ENCODE measurements at places on chromosomes 12 and 14.

DNA sequence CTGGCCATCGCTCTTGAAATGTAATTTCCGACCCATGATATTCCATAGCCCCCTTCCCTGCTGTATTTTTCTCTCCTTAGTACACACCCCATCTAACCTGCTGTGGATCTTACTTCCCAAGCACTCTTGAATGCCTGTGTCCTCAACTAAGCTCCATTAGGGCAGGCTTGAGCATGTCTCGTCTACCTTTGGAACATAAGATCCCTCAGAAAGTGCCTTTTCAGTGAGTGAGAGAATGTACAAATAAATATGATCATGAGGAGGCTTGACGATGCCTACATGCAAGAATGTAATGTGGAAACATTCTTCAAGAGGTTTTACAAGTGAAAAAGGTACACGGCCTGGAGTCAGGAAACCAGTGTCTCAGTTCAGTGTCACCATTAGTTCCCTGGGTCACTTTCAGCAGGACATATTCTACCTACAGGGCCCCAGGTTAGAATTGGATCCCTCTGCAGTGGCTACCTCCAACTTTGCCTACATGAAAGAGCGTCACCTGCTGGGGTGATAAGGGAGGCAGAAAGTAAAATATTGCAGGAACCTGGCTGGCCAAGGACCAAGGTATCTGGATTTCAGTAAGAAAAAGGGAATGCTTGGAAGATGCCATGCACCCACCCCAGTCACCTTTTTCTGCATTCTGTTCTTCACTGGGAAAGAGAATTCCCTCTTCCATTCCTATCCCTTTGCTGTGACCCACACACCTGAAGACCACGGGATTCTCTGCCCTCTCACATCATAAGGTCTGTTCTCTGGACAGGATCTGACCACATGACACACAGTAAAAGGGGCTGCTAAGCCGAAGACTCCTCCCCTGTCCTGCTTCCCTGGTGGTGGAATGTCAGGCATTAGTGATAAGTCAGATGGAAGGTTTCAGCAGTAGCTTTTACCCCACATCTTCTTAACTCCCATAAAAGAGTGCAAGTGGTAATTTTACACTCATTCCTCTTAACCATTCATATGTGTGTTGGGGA is 24.6 kb upstream of the SERPINA1 start:
- no peak for DNase-seq

GRCh38 chr12:13587721-13588390 is 391.3 kb downstream of the EMP1 start:
- DNase-seq = no peak

- DNase-seq = no peak
Observed at GRCh38 chr12:94534278-94534677, 74.6 kb upstream of the CEP83 start.

- no peak for DNase-seq
Observed at GRCh38 chr14:35414365-35414764, 9.8 kb upstream of the NFKBIA start.

DNA sequence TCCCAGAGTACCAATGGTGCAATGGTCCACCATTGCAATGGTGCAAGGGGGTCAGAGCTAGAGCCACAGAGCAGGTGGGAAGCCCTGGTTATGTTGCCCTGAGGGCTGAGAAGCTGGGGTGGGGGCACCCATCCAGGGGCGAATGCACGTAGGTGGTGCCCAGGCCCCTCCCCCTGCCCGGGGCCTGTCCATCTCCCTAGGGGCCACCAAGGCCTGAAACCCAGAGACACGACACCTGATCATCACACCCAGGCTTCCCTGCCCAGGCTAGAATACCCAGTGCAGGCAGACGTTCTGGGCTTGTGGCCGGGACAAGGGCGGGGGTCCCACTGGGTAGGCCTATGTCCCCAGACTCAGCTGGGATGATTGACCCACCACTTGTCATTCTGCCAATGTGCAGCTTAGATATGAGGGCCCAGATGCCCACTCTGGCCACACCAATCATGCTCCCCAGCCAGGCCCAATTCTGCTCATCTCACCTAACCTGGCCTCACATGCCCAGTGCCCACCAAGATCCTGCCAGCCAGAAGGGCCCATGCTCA is 83.2 kb downstream of the ALG10 start:
- no peak for DNase-seq

DNA sequence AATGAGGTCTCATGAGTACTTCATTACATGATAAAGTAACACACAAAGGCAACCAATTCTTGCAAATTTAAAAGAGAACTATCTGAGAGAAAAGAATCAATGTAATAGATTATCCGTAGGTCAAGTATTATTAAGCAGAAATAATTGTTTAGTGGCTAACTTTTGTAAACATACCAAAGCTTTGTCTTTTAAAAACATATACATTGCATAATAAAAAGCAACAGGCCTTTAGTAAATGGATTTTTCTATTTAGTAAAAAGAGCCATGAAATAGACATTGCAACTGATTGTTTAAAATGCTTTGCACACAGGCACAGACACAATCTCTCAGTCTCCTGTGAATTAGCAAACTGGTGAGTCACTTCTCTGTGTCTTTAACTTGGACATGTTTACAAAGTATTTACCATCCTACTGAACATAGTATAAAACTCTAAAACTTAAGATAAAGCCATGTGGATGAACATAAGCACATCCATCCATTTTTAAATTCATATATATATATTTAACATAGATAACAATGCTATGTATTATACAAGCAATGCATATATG is 518.7 kb upstream of the MGAT4C start:
- no peak for DNase-seq

GRCh38 chr12:55728186-55728938 is 447 bp downstream of the CD63 start:
- DNase-seq = no peak

- no peak for DNase-seq
Observed at GRCh38 chr12:64785838-64786237, 26.6 kb upstream of the GNS start.

GRCh38 chr12:77033658-77034536 is 31.5 kb downstream of the E2F7 start:
- DNase-seq = no peak

GRCh38 chr14:92675421-92675820 is 73.0 kb downstream of the LGMN start:
- no peak for DNase-seq

GRCh38 chr12:116937640-116938039 is 26.9 kb downstream of the FBXW8 start:
- no peak for DNase-seq

- no peak for DNase-seq
Observed at GRCh38 chr12:14554281-14555007, 13.2 kb downstream of the PLBD1 start.

- DNase-seq = no peak
Observed at GRCh38 chr12:7093892-7094291, 1.6 kb upstream of the C1R start.

DNA sequence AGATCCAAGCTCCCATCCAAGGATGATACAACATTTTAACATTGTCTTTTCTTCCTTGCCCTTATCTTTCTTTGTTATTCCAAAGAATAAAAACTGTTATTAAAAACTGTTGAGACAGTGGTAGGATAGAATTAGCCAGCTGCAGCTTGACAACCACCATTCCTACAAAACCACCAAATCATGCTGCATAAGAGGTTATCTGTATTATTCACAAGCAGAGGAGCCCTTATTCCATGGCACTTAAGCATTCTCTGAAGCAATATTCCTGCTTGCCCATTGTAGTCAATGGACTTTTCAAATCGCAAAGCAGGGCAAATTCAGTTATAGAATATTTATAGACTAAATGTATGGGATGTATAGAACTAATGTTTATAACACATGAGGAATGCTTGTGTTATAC is 3.4 kb downstream of the ABCD2 start:
- no peak for DNase-seq

DNA sequence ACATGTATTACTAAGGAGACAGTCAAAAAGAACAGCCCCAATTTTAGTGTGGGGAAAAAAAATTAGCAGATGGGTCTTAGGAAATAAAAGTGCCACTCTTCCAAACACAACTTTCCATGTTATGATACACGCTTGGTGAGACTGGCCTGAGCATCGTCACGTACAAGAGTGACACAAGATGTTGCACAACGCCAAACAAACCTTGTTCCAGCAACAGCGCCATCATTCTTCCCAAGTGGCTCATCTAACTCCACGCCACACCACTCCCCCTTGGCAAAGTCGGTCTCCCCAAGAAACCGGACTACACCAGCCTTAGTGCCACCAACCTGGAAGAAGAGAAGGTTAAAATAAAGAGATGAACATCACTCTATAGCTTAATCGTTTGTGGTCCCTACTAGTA is 58.7 kb downstream of the CLIP1 start:
- no peak for DNase-seq

DNA sequence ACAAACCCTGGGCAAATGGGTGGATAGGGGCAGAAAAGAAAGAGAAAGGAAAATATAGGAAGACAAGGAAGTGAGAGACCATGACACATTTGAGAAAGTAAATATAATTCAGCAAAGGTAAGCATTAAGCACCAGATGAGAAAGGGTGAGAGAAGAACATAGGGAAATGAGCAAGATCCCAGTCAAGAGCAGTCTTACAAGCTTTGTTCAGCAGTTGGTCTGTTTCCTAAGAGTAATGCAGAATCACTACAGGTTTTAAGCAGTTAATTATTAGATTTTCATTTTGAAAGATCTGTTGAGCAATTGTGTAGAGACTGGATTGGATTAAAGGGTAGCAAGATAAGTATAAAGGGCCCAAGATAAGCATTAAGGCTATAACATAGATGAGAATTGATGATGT is 146.3 kb downstream of the PLCZ1 start:
- no peak for DNase-seq

- DNase-seq = no peak
Observed at GRCh38 chr12:108697905-108698304, 33.4 kb downstream of the CORO1C start.

GRCh38 chr14:102087762-102088011 is 843 bp upstream of the HSP90AA1 start:
- no peak for DNase-seq

- DNase-seq = peak; percentile 23
Observed at GRCh38 chr14:22002860-22003284, 329.3 kb upstream of the OR4E1 start.

- no peak for DNase-seq
Observed at GRCh38 chr12:32482226-32482625, 82.9 kb downstream of the FGD4 start.

- DNase-seq = no peak
Observed at GRCh38 chr12:68403711-68404110, 71.5 kb upstream of the MDM1 start.

DNA sequence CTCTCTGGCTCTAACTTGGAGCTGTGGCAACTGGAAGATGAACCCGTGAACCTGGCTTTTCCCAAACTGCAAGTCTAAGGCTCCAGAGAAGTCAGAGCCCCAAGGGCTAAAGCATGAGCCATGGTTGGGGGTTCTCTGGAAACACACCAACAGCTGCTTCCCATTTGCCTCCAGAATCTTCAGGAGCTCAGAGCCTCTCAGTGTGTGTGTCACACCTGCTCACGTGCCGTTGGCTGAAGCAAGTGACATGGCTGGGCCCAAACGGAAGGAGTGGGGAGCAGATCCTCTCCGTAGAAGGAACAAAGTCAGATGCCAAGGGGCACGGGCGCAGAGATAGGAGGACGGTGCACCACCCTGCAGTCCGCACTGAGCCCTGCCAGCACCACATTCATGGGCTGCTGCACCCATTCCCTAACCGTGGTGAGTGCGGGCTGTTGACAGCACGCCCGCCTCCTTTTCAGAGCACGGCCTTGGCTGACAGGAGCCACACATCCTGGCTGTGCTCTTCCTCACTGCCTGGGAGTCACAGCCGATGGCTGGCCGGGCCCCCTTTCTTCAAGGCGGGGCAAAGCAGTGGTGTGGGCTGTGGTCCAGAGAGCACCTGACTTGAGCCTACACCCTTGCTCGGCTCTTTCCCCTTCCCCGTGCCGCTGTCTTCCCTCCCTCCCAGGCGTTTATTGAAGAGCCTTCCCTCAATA is 16.6 kb upstream of the TRAF3 start:
- no peak for DNase-seq

DNA sequence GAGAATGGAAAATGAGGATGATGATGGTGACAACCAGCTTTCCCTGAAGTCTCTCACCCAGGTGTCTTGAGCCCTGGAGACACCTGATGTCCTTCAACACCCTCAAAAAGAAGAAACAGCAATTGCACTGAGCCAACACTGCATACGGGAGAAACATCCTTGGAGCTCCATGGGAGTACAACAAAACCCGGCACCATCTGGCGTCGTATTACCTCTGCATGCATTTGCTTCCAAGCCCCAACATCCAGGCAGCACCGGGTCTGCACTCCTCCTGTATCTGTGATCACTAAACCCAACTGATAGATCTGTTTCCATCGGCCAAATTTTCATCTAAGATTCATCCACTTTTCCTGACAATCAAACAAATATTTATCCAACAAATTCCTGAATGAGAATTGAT is 249.9 kb downstream of the DPF3 start:
- no peak for DNase-seq

- DNase-seq = no peak
Observed at GRCh38 chr12:41459111-41459905, 271.2 kb downstream of the PDZRN4 start.

DNA sequence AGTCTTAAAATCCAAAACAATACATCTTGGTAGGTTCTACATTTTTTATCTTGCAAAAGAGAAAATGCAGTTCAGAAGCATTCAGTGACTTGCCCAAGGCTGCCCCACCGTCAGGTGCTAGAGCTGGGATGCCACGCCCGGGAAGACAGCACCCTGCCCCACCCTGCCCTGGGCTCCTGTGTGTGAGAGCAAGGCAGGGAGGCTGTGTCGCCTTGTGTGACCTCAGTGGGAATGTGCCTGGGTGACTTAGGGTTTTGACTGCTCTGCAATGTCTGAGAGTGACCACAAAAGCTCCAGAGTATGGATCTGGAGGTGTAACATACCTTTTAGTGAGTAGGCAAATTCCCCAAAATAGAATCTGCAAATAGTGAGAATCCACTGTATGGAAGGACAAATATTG is 60.0 kb downstream of the AACS start:
- DNase-seq = no peak

DNA sequence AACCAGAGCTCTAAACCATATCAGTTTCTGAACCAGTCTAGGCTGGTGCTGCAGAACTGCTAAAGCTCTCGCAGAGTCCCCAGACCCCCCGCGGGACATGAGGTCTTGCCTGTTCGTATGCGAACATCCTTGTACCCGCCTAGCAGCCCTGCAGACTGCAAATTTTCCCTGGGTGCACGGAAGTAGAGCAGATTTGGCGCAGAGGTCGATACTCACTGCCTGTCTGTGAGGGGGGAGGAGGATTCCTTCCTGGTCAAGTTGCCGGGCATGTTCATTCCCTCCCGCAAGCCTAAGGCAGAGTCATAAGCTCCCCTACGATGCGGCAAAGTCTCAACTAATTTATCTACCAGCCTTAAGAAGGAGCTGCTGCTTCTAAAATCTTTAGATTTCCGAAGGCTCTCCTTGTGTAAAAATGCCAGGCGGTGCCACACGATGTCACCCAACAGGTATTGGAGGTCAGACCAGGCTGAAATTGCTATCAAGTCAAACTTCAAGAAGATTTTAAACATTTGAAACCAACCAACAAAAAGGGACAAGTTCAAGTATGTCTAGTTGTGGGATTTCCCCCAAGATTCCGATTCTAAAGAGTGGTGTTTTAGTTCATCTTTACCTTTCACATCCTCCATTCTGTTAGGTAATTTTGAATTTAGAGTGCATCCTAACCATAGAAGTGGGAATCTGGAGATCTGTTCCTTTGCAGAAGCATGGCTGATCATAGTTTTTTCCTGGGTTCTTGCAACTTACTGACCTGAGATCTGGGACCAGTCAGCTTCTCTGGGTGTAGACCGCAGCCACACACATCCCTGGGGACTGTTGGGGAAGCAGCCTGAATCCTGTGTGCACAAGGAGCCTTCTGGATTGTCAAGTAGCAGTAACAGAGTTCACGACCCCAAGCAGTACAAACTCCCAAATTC is 1.6 kb upstream of the PAX9 start:
- DNase-seq = no peak
